ENCODE measurements at places on chromosomes 6 and 20. TPM values are rescaled to one million over a fixed set of nuclear protein-coding genes. Genes with fewer than 3 reads are reported as not detected.

GRCh38 chr6:47064274-47064673, 22.1 kb upstream of the ADGRF1 start:
- no peak for DNase-seq

DNA sequence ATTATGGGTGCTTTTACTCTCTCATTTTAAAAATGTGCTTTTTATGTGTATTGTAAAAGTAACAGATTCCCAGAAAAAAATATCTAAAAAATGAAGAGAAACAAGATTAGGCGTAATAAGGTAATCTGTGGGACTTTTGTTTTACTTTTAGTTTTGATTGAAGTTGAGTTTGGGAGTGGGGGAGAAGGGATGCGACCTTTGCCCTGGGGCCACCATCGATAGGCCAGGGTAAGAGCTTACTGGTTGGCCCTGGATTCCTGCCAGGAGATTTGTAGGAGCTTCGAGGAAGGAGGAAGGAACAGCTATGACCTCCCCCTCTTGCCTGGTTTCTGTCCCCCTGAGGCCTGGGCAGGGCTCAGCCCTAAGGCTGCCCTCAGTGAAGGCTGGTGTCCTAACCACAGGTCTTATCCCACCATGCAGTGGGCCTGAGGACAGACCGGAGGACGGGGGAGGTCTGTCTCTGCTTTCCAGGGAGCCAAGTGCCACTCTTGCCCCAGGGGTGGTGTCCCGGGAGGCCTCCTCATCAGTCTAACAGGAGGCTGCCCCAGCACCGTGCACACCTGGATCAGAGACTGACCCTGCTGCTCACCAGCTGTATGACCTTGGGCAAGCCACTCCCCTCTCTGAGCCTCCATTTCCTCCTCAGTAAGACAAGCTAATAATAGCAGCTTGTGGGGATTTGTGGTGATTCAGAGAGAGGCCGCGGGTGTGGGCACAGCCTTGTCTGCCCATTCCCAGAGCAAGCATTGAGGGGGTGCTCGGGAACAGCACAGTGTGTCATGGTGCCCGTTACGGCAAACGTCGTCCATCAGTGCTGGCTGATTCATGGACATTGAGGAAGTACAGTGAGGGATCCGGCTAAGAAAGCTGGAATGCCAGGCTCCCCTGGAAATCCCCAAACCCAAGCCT, 21.2 kb downstream of the TGM2 start:
- DNase-seq = no peak

- no peak for DNase-seq
These were observed 85.7 kb upstream of the F13A1 start for GRCh38 chr6:6405997-6406714.

- peak; percentile 19 for DNase-seq
These were observed 79.8 kb upstream of the CHD6 start for GRCh38 chr20:41697861-41698559.

GRCh38 chr6:29926413-29927274, 15.7 kb upstream of the HLA-A start:
- DNase-seq = no peak

- DNase-seq = no peak
These were observed 1.3 kb downstream of the HMGA1 start for GRCh38 chr6:34237722-34238584.

GRCh38 chr6:157587127-157587926, 206.3 kb downstream of the ZDHHC14 start:
- no peak for DNase-seq

- DNase-seq = no peak
These were observed 27.9 kb upstream of the SLC2A12 start for GRCh38 chr6:134080171-134080795.

DNA sequence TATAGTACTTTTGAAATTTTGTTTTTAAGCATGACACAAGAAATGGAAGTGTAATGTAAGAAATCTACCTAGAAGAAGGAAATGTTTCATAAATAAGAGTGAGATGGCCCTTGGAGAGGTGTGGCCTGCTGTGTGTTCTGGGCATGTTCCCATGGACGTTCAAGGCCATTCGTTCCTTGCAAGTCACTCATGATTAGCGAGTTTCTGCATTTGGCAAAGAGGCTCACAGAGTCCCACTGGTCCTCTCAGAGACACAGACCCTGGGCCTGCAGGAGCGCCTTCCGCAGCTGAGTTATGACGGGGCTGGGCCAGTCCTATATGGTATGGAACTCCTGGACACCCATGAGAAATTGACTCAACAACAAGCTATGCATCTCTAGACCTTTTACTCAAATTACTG, 7.2 kb downstream of the THBS2 start:
- no peak for DNase-seq

- DNase-seq = no peak
These were observed 118.2 kb downstream of the CARMIL1 start for GRCh38 chr6:25397406-25397805.

GRCh38 chr20:38135651-38136420, 29.2 kb downstream of the TGM2 start:
- DNase-seq = no peak

GRCh38 chr20:51067792-51068191, 44.9 kb upstream of the KCNG1 start:
- no peak for DNase-seq

DNA sequence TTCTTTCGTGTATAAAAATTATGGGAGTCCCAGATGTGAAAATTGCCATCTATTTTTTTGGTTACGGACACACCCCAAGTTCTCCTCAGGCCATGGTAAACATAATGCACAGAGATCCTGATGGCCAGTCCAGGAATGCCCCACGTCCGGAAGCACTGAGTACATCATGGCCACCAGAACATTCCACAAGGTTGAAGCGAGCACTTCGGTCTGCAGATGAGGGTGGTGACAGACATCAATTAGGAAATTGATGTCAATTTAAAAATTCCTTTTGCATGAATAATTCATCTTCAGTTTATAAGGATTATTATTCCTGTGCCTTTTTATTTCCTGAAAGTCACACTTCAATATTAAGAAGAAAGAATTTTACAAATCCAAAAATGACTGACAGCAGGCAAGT, 13.2 kb upstream of the EXOC2 start:
- DNase-seq = no peak

- no peak for DNase-seq
These were observed 12.3 kb downstream of the PKIB start for GRCh38 chr6:122622479-122622878.

DNA sequence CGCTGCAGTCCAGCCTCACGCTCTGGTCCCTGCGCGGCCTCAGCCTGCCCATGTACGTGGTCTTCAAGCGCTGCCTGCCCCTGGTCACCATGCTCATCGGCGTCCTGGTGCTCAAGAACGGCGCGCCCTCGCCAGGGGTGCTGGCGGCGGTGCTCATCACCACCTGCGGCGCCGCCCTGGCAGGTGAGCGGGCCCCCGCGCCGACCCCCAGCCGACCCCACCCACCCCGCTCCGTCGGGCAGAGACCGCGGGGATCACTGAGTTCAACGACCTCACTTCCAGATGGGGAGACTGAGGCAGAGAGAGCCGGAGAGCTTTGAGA, 545 bp downstream of the SLC35D3 start:
- no peak for DNase-seq

- no peak for DNase-seq
These were observed 65.5 kb upstream of the PRL start for GRCh38 chr6:22362361-22362760.

GRCh38 chr20:20386192-20386591, 18.3 kb downstream of the INSM1 start:
- no peak for DNase-seq

GRCh38 chr20:23544133-23544532, 24.2 kb downstream of the CST9L start:
- DNase-seq = no peak

GRCh38 chr6:46953921-46954320, 32.2 kb upstream of the ADGRF5 start:
- no peak for DNase-seq

- no peak for DNase-seq
These were observed 40.0 kb downstream of the RRBP1 start for GRCh38 chr20:17641993-17642392.

DNA sequence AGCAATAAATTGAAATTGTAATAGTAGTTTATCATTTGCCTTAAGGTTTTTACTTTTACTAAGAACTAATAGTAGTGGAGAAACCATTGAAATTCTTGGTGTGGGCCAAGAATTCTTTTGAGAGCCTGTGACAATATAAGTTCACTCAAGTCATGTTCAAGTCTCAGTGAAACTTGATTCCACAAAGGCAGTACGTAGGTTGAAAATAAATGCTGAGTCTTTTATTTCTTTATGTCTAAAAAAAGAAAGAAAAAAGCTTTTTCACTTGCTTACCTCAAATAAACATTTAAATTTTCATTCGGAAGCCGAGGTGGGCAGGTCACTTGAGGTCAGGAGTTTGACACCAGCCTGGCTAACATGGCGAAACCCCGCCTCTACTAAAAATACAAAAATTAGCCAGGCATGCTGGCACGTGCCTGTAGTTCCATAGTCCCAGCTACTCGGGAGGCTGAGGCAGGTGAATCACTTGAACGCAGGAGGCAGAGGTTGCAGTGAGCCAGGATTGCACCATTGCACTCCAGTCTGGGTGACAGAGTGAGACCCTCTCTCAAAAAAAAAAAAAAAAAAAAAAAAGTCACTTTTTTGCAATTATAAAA, 57.8 kb upstream of the NELFCD start:
- DNase-seq = no peak

GRCh38 chr6:50443144-50443543, 270.2 kb upstream of the TFAP2D start:
- DNase-seq = no peak

- DNase-seq = no peak
These were observed 147.1 kb downstream of the MTHFD1L start for GRCh38 chr6:151012321-151013294.

DNA sequence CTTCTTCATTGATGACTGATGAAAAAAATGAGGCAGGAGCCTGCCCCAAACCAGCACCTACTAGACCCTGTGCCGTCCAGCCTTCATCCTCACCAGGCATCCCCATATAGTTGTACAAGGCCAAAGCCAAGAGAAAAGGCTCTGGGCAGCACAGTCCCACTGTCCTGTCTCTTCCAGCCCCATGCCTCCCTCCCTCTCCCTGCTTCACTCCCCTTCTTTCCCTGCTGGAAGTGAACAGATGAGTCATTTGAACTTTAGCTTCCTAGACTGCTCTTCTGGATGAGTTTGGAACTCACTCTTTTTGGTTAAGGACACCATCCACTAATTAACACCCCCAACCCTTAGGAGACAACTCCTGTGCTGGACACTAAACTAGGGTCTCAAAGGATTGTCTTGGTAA, 235.2 kb downstream of the LRFN2 start:
- no peak for DNase-seq

PNPLA1 gene
- polyA plus RNA-seq = 0.11 TPM

GNRH2 gene
- polyA plus RNA-seq = 0.59 TPM

NHLRC1 gene
- polyA plus RNA-seq = 1.5 TPM

MOCS1 gene
- 13.7 TPM for polyA plus RNA-seq

RTN4IP1 gene
- 10.2 TPM for polyA plus RNA-seq

SLC22A16 gene
- polyA plus RNA-seq = 0.67 TPM

CCN6 gene
- 4.6 TPM for polyA plus RNA-seq

CDH26 gene
- polyA plus RNA-seq = 1.9 TPM

IRF4 gene
- 0.75 TPM for polyA plus RNA-seq

GPR63 gene
- polyA plus RNA-seq = 3.2 TPM

All from left renal pelvis (tissue), 4 donors.